ENCODE measurements at places on chromosomes 7 and 10.

- DNase-seq, result no peak
Measured at GRCh38 chr7:80823057-80823456, 95.8 kb downstream of the SEMA3C start.

DNA sequence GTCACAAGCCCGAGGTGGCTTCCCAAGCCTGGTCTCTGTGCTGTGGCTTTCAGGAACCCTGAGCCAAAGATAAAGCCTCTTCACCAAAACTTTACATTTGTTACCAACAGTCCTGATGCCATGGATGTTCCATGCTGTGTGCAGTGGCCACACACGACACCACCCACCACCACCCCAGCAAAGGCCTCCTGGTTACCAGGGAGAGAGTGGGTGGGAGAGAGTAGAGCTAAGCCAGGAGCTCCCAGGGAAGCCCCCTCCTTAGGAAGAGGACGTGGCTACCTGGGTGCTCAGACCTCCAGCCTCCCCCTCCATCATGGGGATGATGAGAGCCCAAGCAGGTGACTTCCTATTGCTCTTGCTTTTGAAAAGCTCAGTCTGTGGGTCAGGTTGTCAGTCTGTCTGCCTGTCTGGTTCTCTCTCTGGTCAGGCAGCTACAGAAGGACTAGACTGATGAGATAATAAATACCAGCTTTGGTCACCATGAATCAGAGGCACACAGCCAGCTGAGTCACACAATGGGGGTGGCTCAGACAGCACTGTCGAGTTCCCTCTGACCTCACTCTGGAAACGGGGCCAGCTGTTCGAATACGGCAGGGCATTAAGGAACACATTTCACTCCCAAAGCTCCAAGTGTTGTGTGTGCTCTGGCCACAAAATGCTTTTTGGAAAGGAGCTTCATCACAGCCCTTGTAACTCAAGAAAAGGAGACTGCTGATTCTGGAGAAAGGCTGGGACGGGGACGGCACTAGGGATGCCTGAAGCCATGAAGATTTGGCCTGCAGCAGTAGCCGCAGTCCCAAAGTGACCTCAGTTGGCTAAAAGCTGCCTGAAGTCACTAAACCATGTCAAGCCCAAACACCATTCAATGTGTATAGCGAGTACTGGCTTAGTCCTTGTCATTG is 166.0 kb downstream of the FANK1 start:
- DNase-seq, result no peak

DNA sequence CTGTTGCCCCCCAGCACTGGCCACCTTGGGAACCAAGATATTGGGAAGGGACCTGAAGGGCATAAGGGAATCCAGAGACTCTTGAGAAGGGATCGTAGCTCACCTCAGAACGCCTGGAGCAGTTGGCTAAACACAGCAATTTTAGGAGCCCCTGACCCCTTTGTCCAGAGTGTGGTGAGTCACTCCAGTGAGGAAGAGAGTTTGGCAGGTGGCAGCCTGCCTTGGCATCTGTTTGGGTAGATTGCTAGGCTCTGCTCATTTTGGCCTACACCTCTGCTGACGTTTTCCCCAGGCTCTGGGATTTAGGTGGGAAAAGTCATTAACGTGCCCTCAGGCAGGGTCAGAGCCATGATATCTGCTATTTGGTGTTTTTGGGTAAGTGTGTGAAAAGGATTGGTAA is 100.6 kb downstream of the GRB10 start:
- no peak for DNase-seq

DNA sequence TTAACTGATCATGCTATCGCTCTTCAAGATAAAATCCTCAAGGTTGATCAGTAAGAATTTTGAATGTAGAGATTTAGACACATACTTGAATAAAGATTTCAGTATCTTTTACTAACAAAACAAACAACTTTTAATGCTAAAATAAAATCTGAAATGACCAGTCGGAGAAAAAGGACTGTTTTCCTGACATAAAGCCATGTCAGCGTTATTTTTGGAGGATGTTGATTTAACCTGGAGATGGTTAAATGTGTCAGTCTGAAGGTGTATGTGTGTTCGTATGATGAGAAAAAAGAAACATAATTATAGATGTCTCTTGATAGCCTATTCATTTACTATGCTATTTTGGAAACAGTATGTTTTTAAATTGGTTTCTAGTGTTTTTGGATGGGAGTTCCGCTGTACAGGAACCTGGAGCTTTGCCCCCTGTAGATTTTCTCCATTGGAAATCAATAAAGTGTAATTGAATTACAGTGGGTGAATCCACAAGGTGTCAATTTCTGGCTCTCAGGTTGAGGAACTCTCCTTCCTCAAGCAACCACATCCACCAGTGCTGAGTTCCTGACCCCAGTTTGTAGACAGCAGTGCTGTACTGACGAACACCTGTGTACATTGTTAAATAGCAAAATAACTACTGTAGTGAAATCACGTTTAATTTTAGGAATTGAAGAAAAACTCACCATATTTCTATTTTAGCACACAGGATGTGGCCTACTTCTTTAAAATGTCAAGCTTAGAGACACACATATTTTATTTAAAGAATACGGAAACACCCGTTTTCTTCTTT is 670.1 kb downstream of the MAGI2 start:
- no peak for DNase-seq

DNA sequence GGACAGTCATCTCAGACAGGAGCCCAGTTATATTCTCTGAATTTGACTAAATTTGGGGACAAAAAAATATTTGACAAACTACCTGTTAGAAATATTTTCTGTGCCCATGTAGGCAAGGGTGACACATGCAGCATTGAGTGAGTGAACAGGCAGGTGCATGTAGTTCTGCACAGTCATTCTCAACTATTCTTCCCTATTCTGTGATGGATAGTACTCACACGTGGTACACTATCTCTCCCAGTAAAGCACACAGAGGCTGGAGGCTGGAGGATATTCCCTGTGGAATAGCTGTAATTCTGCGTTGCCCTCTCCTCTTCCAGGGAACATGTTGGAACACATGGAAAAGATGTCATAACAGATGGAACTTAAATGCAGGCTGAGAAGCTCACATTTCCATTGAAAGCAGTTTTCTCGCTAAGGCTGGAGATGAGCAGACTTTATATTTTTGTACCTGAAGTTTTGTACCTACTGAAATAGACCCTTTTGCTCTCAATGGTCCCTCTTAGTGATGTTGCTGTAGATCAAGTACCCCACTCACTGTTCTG is 75.0 kb downstream of the GPR141 start:
- DNase-seq, result no peak

GRCh38 chr10:15043674-15044073 is at the start of gene OLAH:
Gene OLAH, plus strand, starts transcription at chr10:15043943. Its CDS starts 3,346 bp downstream, at chr10:15047289.
- peak; percentile 9 for DNase-seq

- DNase-seq, result no peak
Measured at GRCh38 chr10:44854693-44855350, 56.3 kb upstream of the TMEM72 start.

Measured in activated CD4-positive, alpha-beta T cell treated with anti-CD3 and anti-CD28 coated beads, Interleukin-2, amount 50 U/mL, for 16 hours (primary cell).